Memory B cell (primary cell): ENCODE measurements at places on chromosomes 2 and 18.

GRCh38 chr2:877747-878146, 72.9 kb upstream of the SNTG2 start:
- DNase-seq = no peak

DNA sequence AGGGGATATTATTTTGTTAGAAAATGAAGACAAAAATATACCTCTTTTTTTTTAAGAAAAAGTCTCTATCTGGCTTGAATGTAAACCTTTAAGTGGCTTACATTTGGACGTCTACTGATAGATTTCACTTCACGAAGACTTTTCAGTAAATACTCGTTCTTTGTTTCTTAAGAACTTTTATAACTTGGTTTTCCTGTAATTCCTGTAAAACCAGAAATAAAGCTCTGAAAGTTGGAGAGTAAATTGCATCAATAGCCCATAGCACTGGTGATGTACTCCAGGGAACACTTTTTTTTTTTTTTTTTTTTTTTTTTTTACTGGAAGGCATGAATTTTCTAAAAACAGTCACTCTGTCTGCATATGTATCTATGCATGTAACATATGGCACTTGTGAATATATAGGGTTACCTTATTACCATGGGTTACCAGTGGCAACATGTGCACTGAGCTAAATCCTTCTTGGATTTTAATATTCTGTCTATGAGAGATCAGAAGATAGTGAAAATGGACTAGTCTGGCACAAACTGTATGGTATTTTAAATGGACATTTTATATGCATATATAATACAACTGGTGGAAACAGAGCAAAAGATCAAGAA, 309.2 kb upstream of the TCF4 start:
- no peak for DNase-seq

GRCh38 chr2:176130147-176130956, 847 bp downstream of the HOXD8 start:
- DNase-seq = no peak

GRCh38 chr2:2328848-2329247, 2.2 kb downstream of the MYT1L start:
- no peak for DNase-seq

GRCh38 chr18:77560341-77560992, 310.8 kb downstream of the GALR1 start:
- no peak for DNase-seq
